ENCODE measurements at places on chromosomes 1 and 21.

DNA sequence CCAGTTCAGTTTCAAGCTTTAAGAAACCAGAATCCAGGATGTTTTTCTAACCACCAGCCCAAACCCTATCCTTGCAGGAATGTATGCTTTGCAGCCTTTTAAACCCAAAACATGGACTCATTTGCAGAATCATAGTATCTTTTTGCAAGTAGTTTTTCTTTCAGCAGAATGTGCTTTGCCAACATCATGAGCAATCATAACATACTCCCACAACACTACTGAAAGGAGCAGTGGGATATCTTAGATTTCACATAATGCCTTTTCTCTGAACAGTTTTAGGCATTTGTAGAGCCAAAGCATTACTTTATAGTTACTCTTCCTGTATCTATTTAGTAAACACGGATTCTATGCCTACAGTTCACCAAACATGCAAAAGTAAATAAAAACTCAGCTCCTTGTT lies 10.0 kb upstream of the SH2D2A start:
- no peak for DNase-seq

DNA sequence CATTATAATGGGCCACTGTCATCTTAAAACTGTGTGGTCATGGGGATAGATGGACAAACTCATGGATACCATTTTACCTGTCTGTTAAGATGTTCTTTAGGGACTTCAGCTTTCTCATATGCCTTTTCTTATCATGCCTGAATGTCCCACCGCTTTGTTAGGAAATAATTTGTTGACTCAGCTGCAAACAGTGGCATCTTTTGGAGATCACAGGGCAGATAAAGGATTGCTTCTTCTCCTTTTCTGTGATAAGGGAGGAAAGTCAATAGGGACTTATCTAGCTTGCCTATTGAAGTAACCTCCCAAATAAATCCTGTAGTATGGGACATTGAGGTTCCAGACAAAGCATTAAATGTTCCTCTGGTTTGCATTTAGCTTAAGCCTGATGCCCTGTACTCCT lies 79.8 kb upstream of the KIAA0040 start:
- DNase-seq, result no peak

DNA sequence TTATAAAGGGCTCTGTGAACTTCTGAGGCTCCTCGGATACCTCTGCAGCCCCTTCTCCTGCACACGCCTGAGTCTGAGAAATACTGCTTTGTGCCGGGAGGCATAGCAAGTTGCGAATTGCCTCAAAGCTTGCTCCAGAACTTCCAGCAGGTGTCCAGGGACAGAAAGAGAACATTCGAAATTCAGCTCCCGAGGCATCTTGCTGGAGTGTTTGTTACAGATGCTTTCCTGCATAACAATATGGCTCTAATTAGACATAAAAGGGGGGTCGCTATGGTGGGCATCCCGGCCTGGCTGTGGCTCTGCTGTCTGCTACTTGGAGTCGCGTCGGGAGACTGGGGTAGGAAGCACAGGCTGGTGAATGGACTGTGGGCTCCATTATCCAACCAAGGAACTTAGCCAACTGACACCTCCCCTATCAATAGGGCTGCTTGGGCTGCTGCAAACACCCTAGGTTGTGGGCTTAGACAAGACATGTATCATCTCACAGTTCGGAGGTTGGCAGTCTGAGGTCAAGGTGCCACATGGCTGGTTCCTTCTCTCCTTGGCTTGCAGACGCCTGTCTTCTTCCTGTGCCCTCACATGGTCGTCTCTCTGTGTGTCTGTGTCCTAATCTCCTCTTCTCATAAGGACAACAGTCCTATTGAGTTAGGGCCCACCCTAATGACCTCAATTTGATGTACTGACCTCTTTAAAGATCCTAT lies 607.0 kb downstream of the NPHP4 start:
- no peak for DNase-seq

- DNase-seq, result no peak
Observed at GRCh38 chr1:1299686-1300351, 7.9 kb downstream of the ACAP3 start.

DNA sequence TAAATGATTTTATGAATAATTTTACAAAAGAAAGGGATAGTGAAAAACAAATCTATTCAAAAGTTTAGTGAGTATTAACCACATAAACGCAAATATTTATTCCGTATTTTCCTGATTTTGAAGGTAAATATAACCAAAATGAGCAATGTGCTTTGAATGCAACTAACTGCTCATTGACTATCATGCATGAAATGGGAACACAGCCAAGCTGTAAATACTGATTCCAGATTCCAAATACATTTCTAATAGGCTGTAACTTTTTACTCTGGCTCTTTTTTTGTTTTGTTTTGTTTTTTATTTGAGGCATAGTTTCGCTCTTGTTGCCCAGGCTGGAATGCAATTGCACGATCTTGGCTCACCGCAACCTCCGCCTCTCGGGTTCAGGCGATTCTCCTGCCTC lies 41.8 kb downstream of the SELENOF start:
- peak; percentile 21 for DNase-seq

- DNase-seq, result no peak
Observed at GRCh38 chr1:197307551-197307950, 39.5 kb downstream of the CRB1 start.

GRCh38 chr1:23366598-23366997 lies 3.0 kb downstream of the ZNF436 start:
- no peak for DNase-seq

- no peak for DNase-seq
Observed at GRCh38 chr1:65360648-65361047, 51.3 kb downstream of the DNAJC6 start.

DNA sequence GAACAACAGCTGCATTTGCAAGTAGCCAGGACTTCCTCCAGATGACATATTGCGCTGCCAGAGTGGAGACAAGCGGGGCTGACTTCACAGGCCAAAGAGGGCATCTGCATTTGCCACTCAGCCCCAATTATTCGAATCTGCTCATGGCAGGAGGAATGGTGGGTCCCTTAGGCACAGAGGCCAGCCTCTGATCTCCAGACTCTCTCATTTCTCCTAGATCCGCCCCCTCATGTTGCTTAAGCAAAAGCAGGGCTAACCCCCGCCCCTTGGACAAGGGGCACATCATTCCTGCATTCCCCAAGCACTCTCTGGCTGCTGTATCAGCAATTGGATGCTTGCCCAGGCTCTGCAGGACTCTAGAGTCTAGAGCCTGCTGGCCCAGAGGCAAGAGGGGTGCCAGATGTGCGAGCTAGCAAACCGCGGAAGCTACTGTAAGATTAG lies 262.4 kb downstream of the ST6GALNAC3 start:
- DNase-seq, result peak; percentile 95

DNA sequence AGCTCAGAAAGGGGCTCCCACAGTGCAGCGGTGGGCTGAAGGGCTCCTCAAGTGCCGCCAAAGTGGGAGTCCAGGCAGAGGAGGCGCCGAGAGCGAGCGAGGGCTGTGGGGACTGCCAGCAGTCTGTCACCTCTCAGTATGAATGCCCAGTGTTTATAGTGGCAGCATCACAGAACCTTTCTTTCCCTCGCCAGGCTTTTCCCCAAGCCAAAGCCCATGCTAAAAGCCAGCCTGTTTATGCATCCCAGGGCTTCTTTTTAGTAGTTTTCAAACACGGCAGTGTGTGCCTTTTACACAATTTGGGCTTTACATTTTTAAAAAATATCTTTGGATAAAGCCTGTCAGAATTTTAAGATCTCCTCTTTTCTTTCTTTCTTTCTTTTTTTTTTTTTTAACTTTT lies 70.6 kb downstream of the CENPF start:
- DNase-seq, result no peak

GRCh38 chr1:193730017-193730416 lies 543.6 kb upstream of the B3GALT2 start:
- DNase-seq, result no peak

GRCh38 chr1:93021539-93022134 lies 57.4 kb upstream of the MTF2 start:
- peak; percentile 41 for DNase-seq

DNA sequence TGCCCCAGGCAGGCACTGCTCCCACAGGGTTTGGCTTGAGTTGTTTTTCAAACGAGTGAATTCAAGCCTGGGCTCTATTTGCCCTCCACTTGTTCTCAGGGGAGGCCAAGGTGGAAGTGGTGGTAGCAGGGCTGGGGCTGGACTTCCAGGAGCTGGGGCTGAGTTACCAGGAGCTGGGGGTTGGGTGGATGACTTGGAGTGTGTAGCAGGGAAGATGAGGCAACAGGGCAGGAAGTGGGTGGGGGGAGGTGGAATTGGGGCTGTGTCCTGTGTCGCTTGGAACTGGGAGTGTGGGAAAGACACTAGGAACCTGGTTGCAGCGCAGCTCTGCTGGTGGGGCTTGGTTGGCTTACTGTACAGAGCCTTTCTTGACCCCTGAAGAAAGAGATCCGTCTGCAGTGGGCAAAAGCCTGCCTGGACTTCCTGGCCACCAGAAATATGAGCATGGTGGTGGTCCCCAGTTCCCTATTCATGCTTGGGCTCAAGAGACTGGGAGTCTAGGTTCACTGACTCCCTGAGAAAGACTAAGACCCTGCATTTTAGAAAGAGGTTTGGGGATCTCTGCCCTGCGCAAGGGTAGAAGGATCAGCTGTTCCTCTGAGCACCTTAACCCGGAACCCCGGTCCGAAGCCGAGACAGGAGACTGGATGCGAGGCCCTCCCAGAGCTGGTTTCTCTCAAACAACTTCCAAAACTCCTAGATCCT lies 3.1 kb downstream of the TFAP2E start:
- no peak for DNase-seq

GRCh38 chr1:64320470-64320869 lies 117.0 kb downstream of the UBE2U start:
- peak; percentile 25 for DNase-seq

DNA sequence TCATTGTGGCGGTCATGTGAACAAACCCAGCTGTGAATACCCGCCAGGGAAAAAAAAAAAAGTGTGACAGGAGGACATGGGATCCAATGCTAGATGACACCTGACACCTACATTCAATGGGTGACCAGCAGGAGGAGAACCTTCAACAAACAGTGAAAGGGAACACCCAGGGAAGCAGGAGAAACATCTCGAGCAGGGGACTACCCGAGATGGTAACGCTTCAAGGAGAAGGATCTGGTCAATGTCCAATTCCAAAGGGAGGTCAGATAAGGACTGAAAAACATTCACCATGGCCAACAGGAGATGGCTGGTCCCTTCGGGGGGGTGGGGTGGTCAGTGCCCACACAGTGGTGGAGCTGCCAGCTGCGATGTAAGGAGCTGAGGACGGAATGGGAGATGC lies 46.3 kb downstream of the PTPN14 start:
- DNase-seq, result no peak

DNA sequence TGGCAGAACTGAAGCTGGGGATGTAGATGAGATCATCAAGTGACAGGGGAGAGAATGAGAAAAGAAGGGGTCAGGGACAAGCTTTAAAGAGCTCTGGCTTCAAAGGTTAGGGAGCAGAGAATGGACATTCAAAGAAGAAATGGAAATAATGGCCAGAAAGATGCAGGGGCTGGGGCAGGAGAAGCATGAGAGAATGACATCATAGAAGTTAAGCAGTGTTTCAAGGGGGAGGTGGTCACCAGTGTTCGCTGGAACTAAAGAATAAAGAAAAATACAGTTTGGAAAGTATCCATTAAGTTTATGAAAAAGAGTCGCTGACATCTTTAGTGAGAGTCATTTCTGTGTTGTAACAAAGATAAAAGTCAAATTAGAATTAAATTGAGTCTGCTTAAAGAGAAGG lies 44.3 kb downstream of the TARBP1 start:
- no peak for DNase-seq

DNA sequence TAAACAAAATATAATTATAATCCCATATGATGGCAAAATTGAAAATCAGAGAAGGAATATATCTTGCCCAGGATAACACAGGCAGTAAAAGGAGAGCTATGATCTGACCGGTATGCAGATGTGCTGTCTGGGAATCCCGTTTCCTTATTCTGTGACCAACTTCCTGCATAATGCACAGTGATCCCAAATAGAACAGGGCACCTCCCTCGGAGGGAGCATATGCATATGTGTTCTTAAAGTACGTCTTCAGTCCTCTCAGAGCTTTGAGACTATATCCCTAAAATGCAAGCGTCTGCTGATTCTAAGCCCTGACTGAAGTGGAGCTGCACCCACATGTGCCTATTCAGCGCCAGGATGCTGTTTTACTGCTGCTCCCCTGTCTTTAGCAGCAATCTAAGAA lies 366.1 kb upstream of the PTBP2 start:
- DNase-seq, result no peak

- no peak for DNase-seq
Observed at GRCh38 chr1:232457595-232457994, 172.3 kb downstream of the SIPA1L2 start.

DNA sequence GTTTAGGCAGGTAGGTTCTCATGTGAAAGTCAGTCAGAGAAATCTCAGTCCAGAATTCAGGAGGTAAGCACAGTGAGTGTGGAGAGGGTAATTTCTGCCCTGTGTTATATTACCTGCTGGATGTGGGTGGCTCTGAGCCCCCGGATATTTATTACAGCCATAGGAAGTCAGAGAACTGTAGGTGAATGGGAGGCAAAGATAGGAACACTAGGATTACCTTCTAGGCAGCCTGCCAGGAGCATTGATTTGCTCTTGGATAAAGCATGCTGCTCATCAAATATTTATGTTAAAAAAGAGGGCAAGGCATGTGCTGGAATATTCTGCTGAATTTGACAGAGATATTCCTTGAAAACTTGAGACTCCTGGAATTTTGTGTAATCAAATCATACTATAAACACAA lies 8.5 kb downstream of the GNG12 start:
- no peak for DNase-seq

GRCh38 chr1:170027760-170028159 lies 46.7 kb downstream of the KIFAP3 start:
- DNase-seq, result no peak

DNA sequence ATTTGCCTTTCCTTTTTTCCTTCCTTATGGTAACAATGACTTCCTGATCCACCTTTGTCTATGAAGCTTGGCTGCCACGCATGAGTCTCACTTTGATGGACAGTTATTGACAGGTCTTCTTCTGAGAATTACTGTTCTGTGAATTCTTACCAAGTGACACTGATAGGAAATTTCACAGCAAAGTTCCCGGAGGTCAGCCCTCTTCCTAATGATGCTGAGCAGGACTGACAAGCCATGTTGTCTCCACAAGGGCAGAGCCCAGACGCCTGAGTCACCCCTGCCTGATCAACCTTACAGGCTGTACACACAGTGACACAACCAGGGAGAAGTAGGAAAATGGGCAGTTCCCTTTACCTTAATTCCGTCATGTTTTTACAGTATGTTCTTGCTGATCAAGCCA lies 44.2 kb downstream of the ZC3H11B start:
- peak; percentile 24 for DNase-seq

Measured in fibroblast of skin of back (primary cell).